ENCODE measurements at places on chromosomes 5 and 9.

DNA sequence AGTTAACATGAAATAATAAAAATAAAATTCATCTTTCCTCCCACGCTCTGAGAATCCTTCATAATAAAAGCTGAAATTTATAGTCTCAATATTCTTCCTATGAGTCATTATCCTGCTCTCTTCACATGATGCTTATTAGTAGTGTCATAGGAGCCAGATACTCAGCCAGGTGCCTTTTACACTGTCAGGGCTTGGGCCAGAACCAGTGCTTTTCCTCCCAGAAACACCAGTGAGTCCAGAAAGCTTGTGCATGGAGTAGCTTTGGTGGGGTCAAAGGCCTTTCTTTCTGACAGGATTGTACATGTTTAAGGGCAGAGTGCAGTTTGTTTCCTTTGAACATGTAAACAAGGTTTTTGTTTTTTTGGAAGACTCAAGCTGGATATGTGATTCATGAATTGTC, 6.8 kb downstream of the LSM11 start:
- no peak for DNase-seq

- DNase-seq, result no peak
These were observed 17.6 kb upstream of the TARS1 start for GRCh38 chr5:33423018-33423630.

- DNase-seq, result no peak
These were observed 72.9 kb downstream of the RFK start for GRCh38 chr9:76321195-76321828.

- no peak for DNase-seq
These were observed 31.8 kb downstream of the TSTD2 start for GRCh38 chr9:97601228-97601898.

DNA sequence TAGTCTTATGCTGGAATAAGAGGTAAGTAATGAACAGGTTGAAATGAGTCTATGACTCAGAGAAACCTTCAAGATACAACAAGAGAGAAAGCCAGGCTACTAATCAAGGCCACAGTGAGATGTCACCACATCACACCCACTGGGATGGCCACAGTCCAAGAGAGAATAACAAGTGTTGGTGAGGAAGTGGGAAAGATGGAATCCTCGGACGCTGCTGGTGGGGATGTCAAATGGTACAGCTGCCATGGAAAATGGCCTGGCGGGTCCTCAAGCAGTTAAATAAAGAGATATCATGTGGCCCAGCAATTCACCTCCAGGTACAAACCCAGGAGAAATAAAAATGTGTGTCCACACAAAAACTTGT, 41.9 kb upstream of the NEURL1B start:
- no peak for DNase-seq

GRCh38 chr9:121298689-121299466, 30.9 kb downstream of the GSN start:
- no peak for DNase-seq

DNA sequence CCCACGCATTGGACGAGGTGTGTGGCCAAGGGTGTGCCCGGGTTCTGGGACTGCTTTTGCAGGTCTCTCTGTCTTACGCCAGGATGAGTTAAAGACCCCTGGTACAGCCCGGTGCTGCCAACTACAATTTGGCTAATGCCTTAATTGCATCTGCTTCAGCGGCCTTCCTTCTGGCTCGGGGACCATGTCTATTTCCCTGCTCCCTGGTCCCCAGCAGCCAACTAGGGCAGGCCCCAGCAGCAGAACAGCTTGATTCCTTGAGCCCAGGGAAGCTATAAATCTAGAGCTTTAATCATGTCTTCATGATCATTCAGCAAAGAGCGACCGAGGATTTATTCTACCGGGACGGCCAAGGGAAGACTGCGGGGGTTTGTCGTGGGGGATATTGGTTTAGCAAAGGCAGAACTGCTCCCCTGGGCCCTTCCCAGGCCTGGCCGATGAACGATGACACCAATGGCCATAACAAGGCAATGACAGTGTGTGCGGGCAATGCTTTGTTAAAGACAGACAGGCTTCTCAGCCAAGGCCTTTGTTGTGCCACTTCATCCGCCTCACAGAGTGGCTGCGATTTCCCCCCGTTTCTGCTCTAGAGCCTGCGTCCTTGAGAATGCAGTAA, 51.4 kb downstream of the CFAP77 start:
- DNase-seq, result no peak

GRCh38 chr9:8331507-8332330, 532.1 kb upstream of the DMAC1 start:
- DNase-seq, result no peak

DNA sequence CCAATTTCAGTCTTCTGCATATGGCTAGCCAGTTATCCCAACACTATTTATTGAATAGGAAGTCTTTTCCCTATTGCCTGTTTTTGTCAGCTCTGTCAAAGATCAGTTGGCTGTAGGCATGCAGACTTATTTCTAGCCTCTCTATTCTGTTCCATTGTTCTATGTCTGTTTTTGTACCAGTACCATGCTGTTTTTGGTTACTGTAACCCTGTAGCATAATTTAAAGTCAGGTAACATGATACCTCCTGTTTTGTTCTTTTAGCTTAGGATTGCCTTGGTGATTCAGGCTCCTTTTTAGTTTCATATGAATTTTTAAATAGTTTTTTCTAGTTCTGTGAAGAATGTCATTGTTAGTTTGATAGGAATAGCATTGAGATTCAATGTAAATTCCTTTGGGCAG, 104.9 kb upstream of the SLCO6A1 start:
- DNase-seq, result no peak

DNA sequence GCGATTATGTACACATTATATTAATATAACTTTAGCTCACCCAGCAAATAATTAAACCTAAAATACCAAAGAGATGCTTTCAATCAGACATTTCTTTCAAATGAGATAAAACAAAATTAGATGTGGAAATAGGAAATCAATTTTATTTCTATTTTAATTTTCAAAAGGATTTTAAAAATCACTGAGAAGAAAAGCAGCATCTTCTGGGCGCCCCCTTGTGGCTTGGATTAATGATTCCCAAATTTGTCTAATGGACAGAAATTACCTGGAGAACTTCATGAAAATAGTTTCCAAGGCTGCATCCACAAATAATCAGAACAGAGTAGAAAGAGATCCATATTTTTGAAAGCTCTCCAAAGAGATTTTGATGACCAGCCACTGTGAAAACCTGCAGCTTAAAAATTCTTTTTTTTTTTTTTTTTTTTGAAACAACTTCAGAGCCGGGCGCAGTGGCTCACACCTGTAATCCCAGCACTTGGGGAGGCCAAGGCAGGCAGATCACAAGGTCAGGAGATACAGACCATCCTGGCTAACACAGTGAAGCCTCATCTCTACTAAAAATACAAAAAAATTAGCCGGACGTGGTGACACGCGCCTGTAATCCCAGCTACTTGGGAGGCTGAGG, 50.9 kb upstream of the CEMIP2 start:
- DNase-seq, result no peak

GRCh38 chr9:33458444-33458843, 11.1 kb upstream of the AQP3 start:
- DNase-seq, result no peak

GRCh38 chr9:99027443-99027842, 77.5 kb upstream of the TGFBR1 start:
- DNase-seq, result no peak

DNA sequence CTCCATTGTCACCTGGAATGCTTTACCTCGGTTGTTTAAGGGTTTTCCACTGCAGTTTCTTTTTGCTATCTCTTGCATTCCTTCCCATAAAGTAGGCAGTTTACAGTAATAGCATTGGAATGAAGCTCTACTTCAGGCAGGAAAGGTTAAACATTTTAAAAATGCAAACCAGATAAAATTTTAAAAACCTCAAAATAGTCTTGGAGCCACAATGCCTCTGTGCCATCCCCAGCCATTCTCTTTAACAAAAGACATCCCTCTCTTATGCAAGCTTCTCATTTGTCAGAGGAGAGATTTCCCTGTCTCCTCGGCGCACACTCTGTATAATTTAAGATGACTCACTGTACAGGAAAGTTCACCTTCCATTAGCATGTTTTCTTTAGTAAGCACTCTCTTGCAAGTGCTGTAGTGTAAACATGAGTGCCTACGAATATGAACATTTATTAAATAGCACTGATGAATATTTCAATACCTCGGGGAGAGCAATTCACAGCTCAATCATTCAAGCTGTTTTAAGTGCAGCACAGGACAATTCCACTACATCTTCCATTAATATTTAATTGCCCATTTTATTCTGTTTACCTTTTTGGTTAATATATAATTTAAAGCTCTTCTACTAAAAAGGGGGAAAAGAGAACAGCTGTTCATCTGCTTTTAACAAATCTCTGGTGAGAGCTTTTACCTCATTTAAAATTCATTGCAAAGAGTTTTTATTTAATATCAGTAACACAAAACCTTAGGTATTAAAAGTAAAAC, 343.6 kb downstream of the SPATA31D1 start:
- DNase-seq, result no peak

GRCh38 chr5:174850565-174851169, 126.3 kb downstream of the MSX2 start:
- no peak for DNase-seq

- DNase-seq, result no peak
These were observed 20.6 kb downstream of the TCOF1 start for GRCh38 chr5:150377964-150378694.

- DNase-seq, result no peak
These were observed 46.6 kb downstream of the COL15A1 start for GRCh38 chr9:98990181-98990870.

DNA sequence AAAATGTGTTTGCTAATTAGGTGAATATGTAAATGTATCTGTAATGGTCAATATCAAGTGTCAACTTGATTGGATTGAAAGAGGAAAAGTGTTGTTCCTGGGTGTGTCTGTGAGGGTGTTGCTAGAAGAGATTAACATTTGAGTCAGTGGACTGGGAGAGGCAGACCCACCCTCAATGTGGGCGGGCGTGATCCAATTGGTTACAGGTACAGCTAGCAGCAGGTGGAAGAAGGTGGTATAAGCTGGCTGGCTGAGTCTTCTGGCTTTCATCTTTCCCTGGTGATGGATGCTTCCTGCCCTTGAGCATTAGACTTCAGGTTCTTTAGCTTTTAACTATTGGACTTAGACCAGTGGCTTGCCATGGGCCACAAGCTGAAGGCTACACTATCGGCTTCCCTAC, 779.0 kb upstream of the CTNND2 start:
- DNase-seq, result no peak

- DNase-seq, result no peak
These were observed 2.8 kb downstream of the CSNK1G3 start for GRCh38 chr5:123514615-123515355.

DNA sequence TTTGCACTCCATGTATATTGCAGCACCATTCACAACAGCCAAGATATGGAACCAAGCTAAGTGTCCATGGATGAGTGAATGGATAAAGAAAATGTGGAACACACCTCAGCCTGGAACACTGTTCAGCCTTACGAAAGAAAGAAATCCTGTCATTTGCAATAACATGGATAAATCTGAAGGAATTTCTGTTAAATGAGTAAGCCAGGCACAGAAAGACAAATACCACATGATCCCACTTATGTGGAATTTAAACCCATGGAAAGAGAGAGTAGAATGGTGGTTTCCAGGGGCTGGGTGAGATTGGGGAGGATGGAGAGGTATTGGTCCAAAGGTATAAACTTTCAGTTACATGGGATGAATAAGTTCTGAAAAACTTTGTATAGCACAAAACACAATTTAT, 228.9 kb upstream of the CD180 start:
- no peak for DNase-seq

DNA sequence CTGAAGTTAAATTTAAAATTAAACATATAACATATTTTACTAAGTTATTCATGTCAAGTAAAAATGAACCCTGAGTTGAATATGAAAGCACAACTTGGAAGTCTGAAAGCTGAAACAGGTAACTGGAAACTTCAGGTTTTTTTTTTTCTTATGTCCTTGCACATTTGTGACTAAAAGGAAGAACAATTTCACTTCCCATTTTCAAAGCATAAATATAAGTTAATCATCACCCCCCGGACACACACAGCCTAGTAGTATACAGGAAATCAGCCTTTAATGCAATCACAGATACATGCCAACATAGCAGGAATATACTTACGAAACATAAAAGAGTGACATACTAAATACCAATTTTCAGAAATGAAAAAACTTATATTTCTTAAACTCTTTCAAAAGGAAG, 225.9 kb downstream of the RFX3 start:
- no peak for DNase-seq

DNA sequence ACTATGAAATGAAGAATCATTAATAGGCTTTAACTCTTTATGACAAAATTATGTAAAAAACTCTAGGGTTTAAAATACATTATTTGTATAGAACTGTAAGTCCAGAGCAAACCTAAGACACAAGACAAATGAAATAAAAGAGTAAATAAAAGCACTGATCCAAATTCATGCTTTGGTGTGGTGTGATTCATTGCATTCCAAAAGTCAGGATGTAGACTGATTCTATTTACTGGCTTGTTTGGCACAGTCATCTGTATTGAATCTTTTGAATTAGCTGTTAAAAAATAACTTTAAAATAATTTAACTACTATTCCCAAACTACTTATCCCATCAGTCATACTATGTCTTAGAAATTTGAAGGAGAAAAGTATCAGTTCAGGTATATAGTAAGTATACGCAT, 31.1 kb downstream of the IL4 start:
- no peak for DNase-seq

DNA sequence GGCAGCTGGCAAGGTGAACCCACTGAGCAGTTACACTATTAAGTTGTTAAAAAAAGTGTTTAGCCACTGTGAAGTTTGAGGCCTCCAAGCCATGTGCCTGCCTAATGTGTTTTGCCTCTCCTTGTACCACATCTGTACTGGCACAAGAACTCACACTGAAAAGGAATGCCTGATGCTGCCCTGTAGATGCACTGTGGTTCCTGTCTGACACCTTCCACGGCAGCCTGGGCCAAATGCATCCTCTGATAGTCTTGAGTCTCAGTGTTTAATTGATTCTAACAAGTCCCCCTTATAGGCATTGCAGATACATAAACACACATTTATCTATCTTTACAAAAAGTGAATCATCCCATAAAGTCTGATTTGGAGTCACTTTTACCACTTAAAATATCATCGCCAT, 169.9 kb downstream of the TTC39B start:
- no peak for DNase-seq

- no peak for DNase-seq
These were observed 2.0 kb downstream of the PROP1 start for GRCh38 chr5:177994063-177994462.
